ENCODE measurements at places on chromosomes 3 and 15.

DNA sequence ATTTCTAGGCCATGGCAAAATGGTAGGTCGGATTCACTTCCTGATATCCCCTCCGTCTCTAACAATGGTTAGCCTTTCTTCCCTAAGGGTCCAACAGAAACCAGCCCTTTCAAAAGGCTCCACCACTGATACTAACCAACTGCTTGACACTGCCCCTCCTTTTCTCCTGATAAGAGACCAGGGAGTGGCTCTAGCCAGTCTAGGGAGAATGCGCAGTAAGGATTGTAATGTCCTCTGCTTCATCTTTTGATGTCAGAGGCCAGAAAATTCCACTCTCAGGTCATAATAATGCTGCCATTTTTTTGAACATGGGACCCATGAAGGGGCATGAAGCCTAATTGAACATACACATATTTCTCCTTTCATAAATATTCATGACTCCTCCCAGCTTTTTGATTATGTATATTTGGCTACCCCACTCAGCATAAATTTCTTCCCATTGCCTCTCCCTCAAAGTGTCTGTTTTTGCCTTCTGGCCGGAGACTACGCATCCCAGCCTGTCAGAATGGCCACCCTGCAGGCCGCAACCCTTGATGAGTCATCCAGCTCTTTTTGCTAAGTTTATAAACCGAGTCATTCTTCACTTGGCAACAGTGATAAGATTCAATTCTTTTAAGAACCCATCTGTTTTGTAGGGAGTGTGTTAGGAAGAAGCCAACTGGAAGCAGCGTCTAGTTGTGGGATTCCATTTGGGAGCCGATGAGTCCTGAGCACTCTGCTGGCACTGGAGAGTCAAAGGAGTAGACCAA is 189.0 kb upstream of the MCTP2 start:
- no peak for DNase-seq

DNA sequence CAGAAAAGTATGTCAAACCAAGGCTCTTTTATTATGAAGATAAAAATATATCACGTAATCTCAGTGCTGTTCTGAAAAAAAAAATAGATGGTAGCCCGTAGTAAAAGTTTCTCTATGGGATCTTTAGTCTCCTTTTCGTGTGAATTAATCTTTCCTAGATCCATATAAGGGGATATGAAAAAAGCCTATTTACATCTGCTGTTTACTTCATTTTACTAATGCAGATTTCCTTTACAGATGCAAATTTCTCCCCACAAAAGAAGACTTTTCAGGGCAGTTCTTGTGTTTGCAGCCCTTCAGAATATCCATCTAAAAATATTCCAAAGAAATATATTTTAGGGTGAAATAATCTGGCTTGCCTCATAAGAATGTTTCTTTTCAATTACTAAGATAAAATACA is 1291.7 kb downstream of the ROBO1 start:
- no peak for DNase-seq

- DNase-seq = no peak
Observed at GRCh38 chr15:98547741-98548138, 100.6 kb upstream of the IGF1R start.

DNA sequence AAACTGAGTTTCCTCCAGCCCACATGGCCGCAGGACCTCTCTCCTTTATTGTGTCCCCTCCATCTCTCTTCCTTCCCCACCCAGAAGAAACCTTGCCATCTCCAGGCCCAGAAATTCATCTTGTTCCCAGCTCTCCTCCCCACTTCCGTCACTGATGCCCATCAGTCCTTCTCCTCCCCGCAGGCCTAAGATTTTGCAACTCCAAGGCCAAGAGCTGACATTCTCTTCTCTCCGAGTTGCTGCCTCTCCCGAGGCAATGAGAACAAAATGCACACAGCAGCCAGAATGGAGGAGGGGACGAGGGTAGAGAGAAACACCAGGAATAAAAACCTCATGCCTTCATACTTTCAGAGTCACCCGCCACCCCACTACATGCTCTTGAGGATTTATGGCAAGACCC is 526.5 kb upstream of the PROK2 start:
- DNase-seq = no peak
